ENCODE measurements at places on chromosomes 5 and 9.

DNA sequence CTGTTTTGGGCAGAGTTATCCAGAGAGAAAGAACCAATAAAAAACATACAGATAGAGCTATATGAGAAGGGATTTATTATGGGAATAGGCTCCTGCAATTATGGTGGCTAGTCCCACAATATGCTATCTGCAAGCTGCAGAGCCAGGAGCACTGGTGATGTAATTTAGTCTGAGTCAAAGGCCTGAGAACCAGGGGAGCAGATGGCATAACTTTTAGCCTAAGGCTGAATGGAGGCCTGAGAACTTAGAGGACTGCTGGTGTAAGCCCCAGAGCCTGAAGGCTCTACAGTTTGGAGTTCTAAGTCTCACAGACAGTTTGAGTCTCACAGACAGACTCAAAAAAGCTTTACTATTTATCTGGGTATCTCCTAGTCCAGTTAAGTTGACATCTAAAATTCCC is 263.8 kb downstream of the FBXL7 start:
- no peak for DNase-seq

GRCh38 chr5:6480133-6481051 is 31.7 kb downstream of the UBE2QL1 start:
- DNase-seq, result no peak

DNA sequence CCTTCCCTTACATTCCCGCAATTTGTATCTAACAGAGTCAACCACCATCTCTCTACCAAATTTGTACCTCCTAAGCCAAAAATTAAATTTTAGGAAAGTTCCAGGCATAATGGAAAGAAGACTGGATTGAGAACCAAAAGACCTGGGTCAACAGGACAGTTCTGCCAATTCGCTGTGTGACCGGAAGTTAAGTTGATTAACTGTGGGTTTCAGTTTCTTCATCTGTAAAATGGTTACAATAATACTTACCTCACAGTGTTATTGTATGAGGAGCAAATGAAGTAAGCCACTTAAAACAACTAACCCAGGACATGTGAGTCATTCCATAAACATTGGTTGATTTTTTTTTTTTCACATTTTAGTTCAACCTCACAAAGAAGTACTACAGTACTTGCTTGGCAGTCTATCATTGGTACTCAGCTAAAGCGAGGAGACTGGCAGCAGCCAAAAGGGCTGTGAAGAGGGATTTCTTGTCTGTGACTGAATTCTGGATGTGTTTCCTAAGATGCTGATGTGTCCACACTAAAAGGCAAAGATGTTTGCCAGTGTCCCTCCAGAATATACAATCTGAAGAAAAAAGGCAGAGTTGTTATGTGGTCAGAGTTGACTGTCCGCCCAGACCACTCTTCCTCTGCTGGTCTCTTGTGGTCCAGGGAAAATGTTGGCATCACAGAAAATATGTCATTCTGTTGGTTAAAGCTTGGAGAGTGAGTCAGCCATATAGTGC is 198.6 kb downstream of the TLE1 start:
- no peak for DNase-seq

- no peak for DNase-seq
Observed at GRCh38 chr5:93607367-93608258, 24.6 kb downstream of the NR2F1 start.

DNA sequence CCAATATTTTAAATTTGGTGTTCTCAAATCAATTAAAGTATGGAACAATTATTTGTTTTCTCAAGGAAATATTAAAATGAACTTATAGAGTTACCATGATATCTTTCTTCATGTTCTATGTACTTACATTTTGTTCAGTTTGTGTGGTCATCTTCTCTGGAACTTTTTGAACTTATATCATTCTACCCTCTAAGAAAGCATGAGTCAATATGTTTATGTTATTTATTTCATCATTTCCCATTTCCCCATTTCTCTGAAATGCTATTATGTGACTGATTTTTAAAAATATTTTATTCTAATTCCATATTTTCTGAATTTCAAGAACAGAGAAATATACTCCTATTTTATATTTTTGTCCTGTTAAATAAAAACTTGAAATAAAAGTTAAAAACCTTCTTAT is 123.5 kb upstream of the ACOT12 start:
- no peak for DNase-seq

- DNase-seq, result no peak
Observed at GRCh38 chr9:137136881-137137607, 1.9 kb upstream of the GRIN1 start.

DNA sequence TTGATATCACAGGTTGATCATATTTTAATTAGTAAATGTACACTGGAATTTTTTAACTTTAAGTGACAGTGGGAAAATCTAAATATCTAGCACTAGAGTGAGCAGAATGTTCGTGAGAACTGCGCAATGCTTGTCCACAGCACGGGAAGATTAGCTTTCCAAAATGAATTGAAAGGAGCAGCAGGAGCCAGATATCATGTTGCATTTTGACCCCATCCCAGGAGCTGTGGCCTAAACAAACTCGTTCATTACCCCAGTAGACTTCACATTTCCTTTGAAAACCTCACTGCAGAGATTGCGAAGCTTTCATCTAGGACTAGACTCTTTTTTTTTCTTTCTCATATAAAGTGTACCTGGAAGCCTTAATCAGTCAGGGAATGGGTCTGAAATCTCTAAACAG is 525.8 kb downstream of the CTNND2 start:
- DNase-seq, result no peak

GRCh38 chr5:158429564-158429963 is 570.6 kb upstream of the CLINT1 start:
- DNase-seq, result no peak

- no peak for DNase-seq
Observed at GRCh38 chr5:180352116-180353047, 754 bp downstream of the GFPT2 start.
